Epithelial cell of proximal tubule (primary cell): ENCODE measurements at places on chromosomes 5 and 9. TPM values are rescaled to one million over a fixed set of nuclear protein-coding genes. Genes with fewer than 3 reads are reported as not detected.

The FOXI1 gene
- not detected in 2 replicates for total RNA-seq

The TOR4A gene
- 48.5 and 56.1 TPM in 2 replicates for total RNA-seq

The SH3GL2 gene
- 0.87 and 3.4 TPM in 2 replicates for total RNA-seq

The KLF4 gene
- 7.4 and 13.1 TPM in 2 replicates for total RNA-seq
